ENCODE measurements at places on chromosomes 12 and 14. TPM values are rescaled to one million over a fixed set of nuclear protein-coding genes. Genes with fewer than 3 reads are reported as not detected.

VCPKMT gene
- 23.9 TPM for total RNA-seq

LMNTD1 gene
- total RNA-seq = not detected

KCNA1 gene
- not detected for total RNA-seq

CDKN1B gene
- 207 TPM for total RNA-seq

SLC10A1 gene
- not detected for total RNA-seq

GALNT9 gene
- not detected for total RNA-seq

SPATA7 gene
- total RNA-seq = 2.8 TPM

EFS gene
- not detected for total RNA-seq

EML1 gene
- total RNA-seq = not detected

TMEM132C gene
- total RNA-seq = 0.08 TPM

SUDS3 gene
- total RNA-seq = 35.7 TPM

- no peak for DNase-seq
Observed at GRCh38 chr14:52023518-52023917, 34.2 kb downstream of the RTRAF start.

GRCh38 chr14:92122351-92122677 is 545 bp downstream of the CPSF2 start:
- DNase-seq = no peak

- DNase-seq = no peak
Observed at GRCh38 chr12:107684990-107685359, 624 bp upstream of the PWP1 start.

DNA sequence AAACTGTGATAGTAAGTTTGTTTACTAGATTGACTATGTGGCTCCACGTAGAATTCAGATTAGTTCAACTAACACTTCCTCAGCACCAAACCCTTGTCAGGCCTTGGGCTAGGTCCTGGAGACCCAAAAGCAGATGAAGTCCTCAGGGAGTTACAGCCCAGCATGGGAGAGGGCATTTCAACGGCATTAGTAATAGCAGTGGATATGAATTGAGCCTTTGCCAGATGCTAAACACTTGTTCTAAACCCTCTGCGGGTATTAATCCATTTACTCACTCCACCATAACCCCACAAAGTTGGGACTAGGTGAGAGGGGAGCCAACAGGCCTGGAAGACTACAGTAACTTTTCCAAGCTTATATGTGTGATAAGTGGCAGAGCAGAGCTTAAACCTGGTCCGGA is 714.6 kb downstream of the DIO2 start:
- DNase-seq = no peak

DNA sequence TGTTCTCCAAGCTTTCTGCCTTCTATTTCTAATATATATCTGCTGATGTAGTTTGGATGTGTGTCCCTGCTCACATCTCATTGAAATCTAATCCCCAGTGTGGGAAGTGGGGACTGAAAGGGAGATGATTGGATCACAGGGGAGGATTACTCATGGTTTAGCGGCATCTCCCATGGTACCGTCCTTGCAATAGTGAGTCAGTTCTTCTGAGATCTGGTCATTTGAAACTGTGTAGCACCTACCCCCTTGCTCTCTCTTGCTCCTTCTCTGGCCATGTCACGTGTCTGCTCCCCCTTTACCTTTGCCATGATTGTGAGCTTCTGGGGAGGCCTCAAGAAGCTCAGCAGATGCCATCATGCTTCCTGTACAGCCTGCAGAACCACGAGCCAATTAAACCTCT is 26.2 kb upstream of the ALX1 start:
- no peak for DNase-seq

- DNase-seq = no peak
Observed at GRCh38 chr12:57623385-57623784, 9.6 kb downstream of the B4GALNT1 start.

DNA sequence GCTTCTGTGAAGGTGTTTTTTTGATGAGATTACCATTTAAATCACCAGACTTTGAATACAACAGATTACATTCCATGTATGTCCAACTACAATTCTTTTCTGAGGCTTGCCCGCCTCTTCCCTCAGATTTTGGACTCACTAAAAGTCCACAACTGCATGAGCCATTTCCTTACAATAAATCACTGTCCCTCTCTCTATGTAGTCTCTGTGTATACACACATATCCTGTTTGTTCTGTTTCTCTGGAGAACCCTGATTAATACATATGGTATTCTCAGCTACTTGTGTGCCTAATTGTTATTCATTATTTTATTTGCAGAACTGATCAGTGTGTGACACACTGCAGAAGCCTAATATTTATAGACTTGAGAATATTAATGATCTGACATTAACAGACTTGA is 2.4 kb upstream of the MIPOL1 start:
- DNase-seq = no peak

- no peak for DNase-seq
Observed at GRCh38 chr14:89787525-89787924, 167.0 kb downstream of the EFCAB11 start.

DNA sequence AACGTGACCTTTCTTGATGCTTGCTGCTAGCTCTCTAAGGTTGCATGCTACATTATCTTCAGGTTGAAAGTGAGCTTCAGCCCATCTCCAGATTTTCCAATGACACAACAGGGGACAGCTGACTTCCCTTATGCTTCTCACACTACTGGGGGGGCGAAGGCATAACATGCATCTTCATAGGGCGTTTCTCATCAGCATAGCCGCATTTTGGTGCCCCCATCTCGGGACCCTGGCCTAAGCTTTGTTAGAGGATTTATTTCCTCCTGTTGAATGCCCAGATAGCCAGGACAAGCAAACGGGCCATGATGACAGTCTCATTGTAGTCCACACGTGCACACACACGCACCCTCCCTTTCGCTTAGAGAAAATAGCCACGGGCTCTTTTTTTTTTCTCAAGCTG is 30.7 kb downstream of the SSPN start:
- DNase-seq = no peak

DNA sequence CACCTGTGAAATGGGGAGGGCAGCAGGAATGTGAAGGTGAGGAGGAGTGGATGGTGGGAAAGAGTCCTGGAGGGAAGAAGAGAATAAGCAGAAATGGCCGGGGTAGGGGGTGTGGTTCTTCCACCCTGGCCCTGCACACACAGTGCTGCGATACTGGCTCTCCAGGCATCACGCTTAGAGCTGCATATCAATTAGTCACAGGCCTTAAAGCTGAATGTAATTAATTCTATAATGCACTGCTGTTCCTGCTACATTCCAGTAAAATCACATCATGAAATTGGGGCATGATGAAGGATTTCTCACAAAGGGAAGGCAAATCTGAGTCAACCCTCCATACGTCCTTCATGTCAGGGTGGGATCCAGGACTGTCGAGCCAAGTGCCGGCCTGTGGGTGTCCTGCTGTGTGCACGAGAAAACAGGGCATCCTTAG is 566.1 kb downstream of the BCL11B start:
- no peak for DNase-seq

DNA sequence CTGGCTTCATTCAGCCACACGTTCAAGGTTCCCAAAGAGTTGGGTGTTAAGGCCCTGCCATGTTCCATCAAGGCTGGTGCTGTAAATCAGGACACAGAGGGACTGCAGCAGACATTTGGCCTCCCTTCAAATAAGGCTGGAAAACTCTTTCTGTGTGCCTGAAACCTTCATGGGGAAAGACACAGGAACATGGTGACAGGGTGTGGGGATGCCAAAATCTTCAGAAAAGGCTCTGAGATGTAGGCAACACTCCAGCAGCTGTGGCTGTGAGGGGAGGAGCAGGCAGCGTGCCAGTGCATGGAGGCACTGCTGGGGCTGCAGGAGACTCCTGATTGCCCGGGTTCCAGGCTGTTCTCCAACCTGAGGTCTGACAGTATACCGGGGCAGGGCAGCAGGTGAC is 15.0 kb downstream of the POMT2 start:
- DNase-seq = no peak

GRCh38 chr12:28374556-28374955 is 184.3 kb downstream of the CCDC91 start:
- no peak for DNase-seq

DNA sequence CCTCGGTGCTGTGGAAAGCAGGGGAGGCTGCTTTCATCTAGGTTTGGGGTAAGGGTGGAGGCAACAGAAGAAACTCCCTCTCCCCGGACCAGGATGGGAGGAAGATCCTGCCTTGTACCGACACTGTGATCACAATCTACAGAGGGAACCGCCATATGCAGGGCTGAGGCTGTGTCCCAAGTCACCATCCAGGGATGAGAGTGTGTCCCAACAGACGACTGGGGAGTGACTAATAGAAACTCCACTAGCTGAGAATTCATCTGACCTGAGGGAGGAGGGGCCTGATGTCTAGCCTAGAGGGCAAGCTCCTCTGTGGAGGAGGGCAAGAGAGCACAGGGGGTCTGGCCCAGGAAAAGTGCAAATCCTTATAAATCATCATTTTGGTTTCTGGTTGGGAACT is 172.4 kb downstream of the CALM1 start:
- DNase-seq = no peak

GRCh38 chr12:57547288-57548012 is 458 bp upstream of the DCTN2 start:
- no peak for DNase-seq

- DNase-seq = no peak
Observed at GRCh38 chr12:54024127-54024526, 4.1 kb upstream of the HOXC6 start.

- DNase-seq = no peak
Observed at GRCh38 chr12:114402084-114402717, 3.7 kb downstream of the TBX5 start.

GRCh38 chr14:104968153-104968527 is 10.0 kb downstream of the AHNAK2 start:
- DNase-seq = no peak

- DNase-seq = no peak
Observed at GRCh38 chr12:130286741-130287440, 50.8 kb upstream of the PIWIL1 start.

DNA sequence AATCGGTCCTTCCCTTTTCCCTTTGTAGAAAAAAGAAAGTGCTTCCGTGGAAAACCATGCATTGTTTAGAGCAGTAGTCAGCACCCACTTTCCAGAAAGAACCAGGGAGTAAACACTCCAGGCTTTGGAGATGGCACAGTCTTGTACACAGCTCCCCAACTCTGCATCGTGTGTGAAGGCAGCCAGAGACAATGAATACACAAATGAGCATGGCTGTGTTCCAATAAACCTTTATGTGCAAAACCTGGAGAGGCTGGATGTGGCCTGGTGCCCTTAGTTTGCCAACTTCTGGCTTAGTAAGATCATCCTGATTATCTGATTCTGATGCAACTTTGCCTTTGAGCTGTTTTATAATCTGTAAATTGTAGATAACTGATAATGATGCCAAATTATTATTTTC is 463.4 kb upstream of the TMEM132C start:
- no peak for DNase-seq

- DNase-seq = no peak
Observed at GRCh38 chr14:98689951-98690350, 582.0 kb downstream of the BCL11B start.

GRCh38 chr14:51738754-51739153 is 87.0 kb downstream of the FRMD6 start:
- DNase-seq = no peak

GRCh38 chr12:91746976-91747375 is 398.7 kb downstream of the BTG1 start:
- no peak for DNase-seq

All from natural killer cell (primary cell).